ENCODE measurements at places on chromosomes 1 and 21.

DNA sequence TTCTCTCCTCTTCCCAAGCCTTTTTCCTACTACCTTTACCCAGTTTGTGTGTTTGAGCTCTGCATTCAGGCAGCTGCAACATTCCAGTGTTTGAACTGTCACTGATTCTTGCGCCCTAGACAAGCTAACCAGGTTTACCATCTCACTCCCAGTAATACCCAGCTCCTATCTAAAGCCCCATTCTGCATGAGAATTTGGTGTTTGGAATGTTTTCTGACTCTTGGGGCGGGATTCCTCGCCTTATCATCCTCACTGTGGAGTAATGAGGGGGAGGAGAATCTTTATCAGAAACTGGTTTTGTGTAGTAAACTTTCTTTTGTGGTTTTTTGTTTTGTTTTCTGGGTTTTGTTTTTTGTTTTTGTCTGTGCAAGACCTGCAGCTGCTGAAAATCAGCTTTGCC is 36.5 kb downstream of the NCF2 start:
- no peak for DNase-seq

GRCh38 chr1:82948386-82948785 is 1050.5 kb downstream of the TTLL7 start:
- no peak for DNase-seq

- DNase-seq, result no peak
Observed at GRCh38 chr1:64842224-64842623, 97.3 kb downstream of the RAVER2 start.

DNA sequence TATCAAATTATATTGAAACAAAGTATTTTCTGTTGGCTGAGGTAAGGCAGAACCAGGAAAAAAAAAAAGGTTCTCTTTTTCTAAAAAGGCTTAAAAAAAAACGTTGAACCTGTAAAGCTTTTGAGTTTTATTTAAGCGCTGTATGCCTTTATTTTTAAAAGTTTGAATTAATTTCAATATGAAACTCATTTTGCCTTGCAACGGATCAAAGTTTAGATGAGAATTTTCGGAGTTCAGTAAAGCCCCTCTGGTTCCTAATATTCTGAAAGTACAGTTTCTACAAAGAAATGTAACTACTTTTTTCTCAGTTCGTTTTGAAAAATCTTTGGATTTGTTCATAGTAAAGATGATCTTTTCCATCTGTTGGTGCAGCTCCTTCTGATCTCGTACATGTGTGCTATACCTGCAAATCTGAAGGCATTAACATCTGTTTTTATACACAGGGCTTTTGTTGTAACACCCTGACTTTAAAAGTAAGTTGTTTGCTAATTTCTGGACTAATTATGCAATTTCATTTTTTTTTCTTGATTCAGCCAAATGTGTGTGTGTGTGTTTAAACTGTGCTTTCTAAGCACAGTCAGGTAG is 1.7 kb downstream of the ZBTB18 start:
- peak; percentile 26 for DNase-seq

GRCh38 chr1:154870115-154870571 is at the start of gene KCNN3:
KCNN3 (minus strand) TSS chr1:154870281; CDS start chr1:154869964, 317 bp downstream.
- DNase-seq, result peak; percentile 95

All from cerebellar cortex (tissue), 1 donor.